ENCODE measurements at places on chromosomes 7 and 10.
A peak's percentile ranks its signal among the peaks of the same experiment; 100 is the strongest.

GRCh38 chr10:83991986-83992753, 147.1 kb upstream of the GHITM start:
- peak; percentile 2 for DNase-seq

DNA sequence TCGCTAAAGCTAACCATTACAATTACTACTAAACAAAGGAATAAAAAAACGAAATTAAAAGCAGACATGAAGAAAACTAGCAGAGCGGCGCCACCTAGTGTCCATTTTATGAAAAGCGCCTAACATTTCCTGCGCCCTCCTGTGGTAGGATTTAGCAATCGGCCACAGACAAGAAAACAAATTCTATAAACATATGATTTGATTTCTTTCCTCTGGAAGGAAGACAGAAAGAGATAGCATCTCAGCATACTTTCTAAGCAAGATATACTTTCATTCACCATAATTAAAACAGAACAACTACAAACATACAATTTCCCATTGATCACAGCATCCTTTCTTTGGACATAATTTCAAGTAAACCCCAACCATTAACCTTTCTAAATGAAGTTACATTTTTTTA, 337.7 kb upstream of the NPVF start:
- peak; percentile 70 for DNase-seq

- DNase-seq: no peak
These were observed 348.6 kb downstream of the AUTS2 start for GRCh38 chr7:69946901-69947300.

DNA sequence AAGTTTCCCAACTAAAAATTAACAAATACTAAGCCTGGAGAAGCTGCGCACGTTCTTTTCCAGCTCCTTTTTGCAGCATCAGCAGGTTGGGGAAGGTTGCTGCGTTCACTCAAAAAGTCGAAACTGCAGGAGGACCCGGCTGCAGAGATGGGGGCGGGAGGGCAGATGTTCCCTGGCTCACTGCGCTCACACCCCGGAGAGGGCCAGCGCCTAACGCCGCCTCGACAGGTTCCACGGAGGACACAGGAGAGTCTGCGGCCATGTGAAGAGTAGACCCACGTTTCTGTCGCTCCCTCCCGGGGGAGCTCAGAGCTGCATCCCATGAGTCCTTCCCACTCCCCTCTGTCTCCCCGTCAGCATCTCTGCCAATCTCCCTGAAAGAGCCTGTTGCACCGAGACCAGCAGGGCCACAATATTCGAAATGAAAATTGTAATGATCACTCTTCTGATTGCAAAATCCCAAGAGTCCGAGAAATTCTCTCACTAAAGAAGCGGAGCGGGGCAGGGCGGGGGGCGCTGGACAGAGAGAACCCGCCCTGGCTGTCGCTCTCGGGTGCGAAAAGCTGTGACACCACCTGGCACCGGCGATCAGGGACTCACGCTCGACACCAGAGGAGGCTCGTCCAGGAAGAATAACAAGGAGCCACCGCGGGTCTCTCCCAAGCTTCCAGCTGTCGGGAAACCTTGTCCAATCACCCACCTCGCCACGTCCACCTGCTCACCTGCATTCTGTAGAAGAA, 131.5 kb upstream of the PFKP start:
- no peak for DNase-seq

DNA sequence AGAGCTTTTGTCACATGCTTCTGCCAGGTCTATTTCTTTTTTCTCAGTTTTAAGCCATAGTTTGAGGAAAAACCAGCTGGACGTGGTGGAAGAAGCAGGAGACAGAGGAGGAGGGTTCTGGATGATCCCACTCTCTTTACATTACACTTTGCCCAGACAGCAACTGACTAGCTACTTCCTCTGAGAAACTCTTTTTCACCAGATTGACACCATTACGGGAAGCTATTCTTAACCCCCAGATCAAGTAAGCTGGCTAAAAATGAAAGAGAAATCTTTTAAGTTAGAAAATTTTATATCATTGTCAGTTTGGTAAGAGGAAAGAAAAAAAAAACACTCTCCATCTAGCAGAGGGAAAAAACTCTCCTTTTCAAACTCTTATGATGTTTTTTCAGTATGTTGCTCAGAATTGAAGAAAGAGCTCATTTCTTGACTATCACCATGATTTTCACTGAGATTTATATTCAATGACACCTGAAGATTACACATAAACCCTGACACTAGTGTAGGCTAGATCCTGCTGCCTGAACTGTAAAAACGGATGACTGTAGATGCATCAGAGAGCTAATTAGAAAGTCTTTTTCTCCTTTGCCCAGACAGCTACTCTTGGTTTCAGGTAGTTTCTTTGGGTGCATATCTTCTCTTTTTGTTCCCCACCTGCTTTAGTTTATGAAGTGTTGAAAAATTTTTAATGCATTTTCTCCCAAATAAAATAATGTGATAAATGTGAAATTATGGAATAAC, 203.1 kb downstream of the TFEC start:
- no peak for DNase-seq

DNA sequence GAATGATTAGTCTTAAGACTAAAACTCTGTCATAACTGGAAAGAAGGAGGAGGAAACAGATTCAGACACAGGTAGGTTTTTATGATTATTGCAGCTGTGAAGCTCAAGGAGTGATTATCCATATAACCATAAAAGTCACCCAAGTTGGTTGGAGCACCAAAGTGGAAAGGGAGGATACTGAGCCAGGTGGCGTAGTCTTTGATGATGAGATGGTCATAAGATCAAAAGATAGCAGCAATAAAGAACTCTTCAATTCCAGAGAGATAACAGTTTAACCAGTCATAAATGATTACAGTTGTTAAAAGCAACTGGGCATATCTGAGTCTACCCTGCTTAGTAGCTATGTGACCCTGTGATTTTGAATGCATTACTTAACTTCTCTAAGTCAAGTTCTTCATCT, 8.4 kb downstream of the ABCB1 start:
- no peak for DNase-seq

DNA sequence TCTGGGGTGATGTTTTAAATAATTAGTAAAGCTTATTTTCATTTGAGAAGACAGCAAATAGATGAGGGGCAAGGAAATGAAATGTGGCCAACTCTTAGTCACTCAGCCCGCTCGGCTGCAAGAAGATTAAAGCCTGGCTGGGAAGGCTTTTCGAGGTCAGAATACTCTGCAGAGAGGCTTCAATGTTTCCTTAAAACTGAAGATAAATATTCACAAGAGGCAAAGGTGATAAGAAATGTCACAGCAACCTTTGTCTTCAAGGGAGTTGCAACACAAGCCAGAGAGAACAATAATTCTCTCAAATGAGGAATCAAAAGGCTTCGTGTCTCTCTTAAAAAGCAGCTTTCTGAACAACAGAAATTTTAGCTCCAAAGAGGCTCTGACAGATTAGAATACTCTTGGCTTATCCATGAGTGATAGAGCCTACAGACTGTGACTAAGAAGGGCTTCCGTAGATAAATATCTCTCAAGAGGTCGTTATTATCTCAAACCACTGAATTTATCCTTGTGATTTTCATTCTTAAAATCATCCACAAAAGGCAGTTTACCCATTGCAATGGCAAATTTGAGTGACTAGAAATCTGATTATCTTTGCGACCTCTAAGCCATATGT, 92.5 kb downstream of the KLF6 start:
- DNase-seq: no peak

- DNase-seq: no peak
These were observed 118.0 kb downstream of the RELN start for GRCh38 chr7:103871473-103871872.

DNA sequence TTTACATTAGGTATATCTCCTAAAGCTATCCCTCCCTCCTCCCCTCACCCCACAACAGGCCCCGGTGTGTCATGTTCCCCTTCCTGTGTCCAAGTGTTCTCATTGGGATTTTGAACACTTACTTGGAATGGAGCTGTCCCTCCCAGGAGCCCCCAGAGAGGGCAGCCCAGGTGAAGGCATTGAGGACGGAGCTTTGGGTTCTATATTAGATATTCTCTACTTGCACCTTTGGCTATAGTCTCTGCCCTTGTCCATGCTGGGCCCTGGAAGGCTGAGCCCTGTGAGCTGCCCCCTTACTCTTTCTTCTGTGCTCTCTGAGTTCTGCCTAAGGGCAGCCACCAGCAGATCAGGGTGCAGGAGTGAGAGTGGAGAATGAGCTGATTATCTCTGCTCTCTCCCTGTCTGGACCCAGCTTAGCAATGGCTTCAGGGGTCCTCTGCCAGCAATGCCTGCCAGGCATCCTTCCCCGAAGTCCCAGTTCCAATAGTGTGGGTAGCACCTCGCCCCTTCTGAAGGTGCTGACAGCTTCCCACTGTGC, 11.2 kb downstream of the ADRA2A start:
- no peak for DNase-seq

DNA sequence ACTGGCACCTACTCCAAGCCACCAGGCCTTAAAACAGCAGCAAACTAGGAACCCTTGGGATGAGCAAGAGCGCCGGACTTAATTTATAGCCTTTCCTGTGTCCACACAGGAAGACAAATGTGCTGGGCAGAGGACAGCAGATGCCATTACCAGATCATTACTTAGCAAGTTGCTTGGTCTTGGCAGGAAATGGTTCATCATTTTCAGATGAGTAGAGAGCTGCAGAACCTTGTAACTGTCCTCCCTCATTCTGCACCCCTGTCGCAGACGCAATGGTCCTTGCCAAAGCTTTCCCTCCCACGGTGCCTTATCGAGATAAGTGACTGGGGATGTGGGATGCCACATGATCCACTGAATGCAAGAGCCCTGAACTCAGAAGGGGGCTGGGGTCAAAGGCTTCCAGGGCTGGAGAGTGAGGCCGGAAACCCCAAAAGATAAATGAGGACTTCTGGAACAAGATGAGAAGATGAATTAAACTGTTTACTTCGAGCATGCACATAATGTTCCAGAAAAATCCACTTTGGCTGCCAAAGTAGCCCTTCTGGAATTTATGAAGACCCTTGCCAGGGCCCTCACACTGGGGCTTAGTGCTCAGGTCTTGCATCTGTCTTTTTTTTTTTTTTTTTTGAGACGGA, 145.6 kb upstream of the ZNF32 start:
- DNase-seq: no peak

- DNase-seq: no peak
These were observed 70.1 kb downstream of the RNF216 start for GRCh38 chr7:5711409-5711808.

- no peak for DNase-seq
These were observed 205.8 kb downstream of the HECW1 start for GRCh38 chr7:43318188-43318770.

DNA sequence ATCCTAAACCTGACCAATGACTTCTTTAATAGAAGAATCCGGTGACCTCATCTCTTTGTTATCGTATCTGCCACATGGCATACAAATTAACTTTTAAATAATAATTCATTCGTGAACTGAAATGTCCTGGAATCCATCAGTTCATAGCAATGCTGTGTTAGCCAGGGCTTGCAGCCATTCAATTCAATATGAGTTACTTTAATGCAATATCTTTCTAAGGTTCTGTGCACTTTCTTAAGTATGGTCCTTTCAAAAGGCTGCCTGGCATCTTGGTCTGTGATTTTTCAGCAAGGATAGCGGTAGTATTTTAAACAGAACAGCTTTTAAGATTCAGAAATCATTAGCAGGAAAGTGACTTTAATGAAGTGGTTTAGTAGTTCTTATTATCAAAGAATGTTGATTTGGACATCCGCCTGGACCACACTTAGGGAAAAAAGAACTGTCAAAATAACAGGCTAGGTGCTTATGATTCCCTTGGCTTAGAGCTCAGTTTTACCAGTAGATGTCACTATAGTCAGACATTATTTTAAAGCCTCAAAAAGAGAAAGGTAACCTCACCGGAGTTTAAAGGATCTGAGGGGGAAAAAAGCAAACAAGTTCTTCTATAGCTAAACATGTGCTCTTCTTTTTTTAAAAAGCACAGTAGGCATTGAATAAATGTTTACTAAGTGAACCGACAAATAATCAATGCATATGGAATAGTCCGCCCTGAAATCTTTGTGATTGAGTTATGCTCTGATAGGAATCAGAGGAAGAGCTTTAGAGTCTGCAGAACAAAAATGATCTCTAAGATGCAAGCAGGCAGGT, 22.7 kb downstream of the SLC35G1 start:
- no peak for DNase-seq

DNA sequence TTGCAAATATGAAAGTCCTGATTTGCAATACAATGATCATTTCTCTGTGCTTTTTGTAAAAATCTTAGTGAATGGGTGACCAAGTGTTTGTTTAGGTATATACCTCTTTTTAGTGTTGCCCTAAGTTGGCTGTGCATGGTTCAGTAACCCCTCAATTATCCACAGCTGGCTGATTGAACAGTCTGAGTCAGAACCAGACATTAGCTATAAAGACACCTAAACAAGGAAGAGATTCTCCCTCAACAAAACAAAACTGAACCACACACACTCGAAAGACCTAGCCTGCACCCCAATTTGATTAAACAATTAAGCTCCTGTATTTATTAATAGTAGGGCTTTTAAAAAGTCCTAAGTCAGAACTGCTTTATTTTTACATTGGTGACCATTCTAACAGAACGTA, 2.8 kb downstream of the RSBN1L start:
- DNase-seq: no peak

- DNase-seq: no peak
These were observed 27.7 kb upstream of the CROT start for GRCh38 chr7:87317691-87318245.

DNA sequence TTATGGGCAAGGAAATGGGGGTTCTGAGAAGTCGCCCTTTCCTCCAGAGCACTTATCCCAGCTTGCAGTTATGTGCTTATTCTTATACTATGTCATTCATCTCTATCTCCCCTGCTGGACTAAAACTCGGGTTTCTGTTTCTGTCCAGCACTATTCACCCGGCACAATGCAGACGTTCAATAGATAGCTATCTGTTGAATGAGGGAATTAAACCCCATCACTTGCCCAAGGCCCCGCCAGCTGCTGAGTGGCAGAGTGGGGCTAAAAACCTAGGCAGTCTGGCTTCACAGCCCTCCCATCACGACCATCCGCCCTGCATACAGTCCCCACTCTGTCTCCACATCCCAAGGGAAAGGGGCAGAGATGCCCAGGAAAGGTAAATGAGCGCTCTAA, 5.4 kb downstream of the SLIT1 start:
- no peak for DNase-seq

GRCh38 chr7:70183278-70183677, 585.0 kb downstream of the AUTS2 start:
- no peak for DNase-seq

DNA sequence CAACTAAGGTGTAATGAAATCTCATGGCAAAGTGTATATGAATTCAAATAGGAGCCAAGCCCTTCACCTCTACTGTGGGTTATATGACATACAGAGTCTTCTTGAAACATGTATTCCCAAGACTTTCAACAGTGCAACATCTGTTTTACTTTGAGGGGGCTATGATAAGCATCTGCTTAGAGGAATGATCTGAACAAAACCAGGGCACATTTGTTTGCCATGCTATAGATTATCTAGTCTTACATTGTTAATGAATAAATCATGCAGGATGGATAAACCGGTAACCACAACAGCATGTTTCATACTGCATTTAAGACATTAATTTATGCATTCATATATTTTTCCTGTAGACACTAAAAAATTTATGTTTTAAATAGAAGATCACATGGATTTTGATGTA, 1021.9 kb downstream of the LRMDA start:
- no peak for DNase-seq

DNA sequence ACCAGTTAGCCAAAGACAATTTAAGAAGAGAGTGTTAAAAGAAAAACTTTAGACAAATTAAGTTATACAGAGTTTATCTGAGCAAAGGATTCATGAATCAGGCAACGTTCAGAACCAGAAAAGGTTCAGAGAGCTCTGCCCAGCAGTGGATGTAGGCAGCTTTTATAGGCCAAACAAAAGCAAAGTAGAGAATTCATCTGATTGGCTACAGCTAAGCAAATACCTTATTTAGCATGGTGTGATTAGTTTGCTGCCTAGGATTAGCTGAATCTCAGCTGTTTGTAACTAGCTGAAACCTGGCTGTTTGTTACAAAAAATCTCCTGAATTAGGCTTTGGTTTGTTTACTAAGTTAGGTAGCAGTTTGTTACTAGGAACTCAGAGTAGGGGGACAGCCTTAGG, 66.0 kb downstream of the SLC25A40 start:
- no peak for DNase-seq

Measured in Calu3 (cell line).